ENCODE measurements at places on chromosomes 7 and 10.

GRCh38 chr10:50331486-50331885, 80.2 kb upstream of the ASAH2 start:
- DNase-seq: no peak

DNA sequence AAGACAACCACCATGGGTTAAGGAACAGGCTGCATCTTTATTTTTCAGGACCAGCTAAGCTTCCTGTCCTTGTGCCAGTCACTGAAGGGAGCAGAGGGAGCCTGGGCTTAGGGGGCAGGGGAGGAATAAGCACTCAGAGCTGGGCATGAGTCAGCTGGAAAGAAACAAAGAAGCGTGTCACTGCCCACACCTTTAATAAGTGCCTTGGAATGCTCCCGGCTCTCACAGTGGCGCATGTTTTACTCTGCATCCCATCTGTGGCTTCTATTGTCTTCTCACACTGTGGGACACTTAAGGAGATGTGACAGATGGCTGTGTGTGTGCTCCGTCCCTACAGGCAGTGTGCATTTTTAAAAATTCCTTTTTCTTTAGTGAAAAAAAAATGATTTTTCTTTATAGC, 71.7 kb downstream of the MTURN start:
- DNase-seq: peak; percentile 80

DNA sequence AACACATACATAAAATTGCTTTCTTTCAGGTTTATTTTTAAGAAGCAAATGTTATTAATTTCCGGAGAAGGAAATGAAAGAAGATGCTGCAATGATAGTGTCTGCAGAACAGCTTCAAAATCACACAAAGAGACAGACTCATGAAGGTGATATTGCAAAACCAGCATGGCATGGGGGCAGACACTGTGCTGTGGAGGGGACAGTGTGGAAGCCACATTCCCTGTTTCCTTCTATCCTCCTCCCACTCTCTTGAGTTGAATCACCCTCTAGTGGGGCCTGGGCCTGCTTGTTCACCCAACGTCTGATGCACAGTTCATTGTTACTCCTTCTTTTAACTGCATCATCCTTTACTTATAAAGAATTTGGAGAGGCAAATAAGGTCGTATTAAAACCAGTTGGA, 104.0 kb upstream of the INSIG1 start:
- DNase-seq: no peak

- peak; percentile 2 for DNase-seq
Observed at GRCh38 chr10:77111611-77112550, 525.7 kb downstream of the KCNMA1 start.

DNA sequence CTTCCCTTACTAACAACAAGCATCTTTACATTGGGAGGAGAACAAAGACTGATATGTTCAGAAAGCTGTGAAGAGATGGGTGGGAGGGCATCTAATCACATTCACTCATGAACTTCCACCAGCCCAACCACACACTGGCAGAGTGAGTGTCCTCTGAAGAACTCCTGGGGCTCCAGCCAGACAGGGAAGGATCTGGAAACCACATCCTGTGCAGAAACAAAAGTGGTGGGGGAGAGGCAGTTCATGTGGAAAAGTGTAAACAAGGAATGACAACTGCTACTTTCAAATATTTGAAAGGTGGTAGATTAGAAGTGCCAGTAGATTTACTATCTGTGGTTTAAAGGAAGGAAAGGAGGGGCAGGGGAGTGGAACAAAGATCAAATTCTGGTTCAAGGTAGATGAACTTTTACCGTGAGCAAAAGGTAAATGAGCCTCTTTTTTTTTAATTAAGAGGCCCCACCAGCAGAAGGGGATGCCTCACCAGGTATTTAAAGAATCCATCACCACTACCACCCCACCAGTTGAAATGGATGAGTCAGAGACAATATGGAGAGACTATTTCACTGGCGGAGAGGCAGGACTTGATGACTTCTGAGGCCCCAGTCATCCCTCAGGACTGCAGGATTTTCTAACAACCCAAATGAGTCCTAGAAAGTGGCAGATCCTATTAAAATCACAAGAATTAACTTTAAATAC, 34.5 kb downstream of the GOT1 start:
- DNase-seq: peak; percentile 25

- DNase-seq: no peak
Observed at GRCh38 chr10:43846187-43846680, 197.6 kb upstream of the ZNF32 start.

GRCh38 chr7:107190090-107190489, 21.3 kb downstream of the HBP1 start:
- no peak for DNase-seq

DNA sequence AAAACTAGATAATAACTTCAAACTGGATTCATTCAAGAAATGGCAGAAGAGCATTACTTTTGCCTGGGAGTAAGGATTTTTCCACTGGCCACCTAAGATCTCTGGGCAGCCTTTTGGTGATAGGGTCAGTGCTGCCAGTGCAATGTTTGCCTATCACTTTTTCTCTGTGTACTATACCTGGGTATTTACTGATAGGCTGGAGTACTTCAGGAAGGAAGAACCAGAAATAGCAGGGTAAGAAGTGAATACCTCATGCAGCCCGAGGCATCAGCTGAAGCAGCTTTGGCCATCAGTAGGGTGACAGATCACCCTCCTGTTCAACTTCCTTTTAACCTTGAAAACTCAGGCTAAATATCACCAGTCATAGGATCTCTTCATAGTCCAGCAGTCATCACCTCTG, 5.5 kb upstream of the PAPSS2 start:
- DNase-seq: no peak

GRCh38 chr10:130807721-130808120, 503.8 kb downstream of the TCERG1L start:
- DNase-seq: no peak

GRCh38 chr10:122498521-122498920, 37.2 kb downstream of the HTRA1 start:
- no peak for DNase-seq

DNA sequence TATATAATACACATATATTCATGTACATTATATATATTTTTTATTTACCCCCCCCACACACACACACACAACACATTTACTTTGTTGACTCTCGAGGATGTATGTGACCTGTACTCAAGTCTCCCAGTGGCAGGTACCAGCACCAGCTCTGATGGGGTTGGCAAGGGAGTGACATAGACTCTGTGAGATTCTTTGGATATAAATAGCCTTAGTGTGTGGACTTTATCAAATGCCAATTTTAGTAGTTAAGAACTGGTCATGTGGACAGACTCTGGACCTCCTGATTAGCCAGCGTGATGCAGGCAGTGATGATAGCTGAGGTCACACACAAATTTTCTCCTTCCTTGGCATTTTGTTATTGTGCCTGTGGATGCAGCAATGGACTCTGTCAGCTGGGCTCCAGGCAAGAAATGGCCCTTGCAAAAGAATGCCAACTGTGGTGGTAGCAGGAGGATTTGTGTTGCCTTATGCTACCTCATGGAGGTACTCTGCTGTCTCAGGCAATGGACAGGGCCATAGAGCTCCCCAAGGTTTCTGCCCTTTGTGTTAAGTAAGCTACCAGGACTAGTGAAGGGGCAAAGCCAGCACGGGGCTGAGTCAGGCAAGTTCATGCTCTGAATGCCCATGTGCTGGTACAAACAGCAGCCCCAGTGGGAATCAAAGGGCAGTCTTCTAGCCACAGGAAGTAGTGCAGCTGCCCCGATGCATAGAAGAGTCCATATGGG, 224.6 kb upstream of the ZWINT start:
- DNase-seq: no peak

- DNase-seq: no peak
Observed at GRCh38 chr10:13201132-13201531, 33.0 kb downstream of the UCMA start.

DNA sequence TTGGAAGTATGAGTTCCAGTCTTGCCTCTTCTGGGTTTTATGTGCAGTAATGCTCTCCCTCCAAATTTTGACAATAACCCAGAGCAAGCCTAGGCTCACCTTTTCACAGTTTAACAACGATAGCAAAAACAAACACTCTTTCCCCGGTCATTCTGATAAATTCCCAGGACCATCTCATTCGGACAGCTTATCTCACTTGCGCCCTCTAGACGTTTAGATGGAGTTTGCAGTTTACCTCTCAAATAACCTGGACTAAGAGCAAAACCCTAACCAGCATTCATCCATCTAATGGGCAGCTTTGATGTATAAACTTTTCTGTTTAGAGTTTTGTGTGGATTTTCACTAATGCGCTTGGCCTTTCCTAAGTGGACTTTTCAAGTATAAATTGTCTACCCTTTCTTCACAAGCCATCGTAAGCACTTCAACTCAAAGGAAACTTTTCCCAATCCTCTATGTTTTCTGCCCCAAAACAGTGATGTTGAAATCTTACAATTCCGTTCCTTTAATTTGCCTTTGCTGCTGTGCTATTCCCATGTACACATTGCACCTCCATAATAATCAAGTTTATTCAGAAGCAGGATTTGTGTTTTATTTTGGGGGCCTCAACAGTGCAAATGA, 114.9 kb downstream of the HDAC9 start:
- no peak for DNase-seq

- no peak for DNase-seq
Observed at GRCh38 chr10:97788552-97789442, 17.0 kb upstream of the SFRP5 start.

DNA sequence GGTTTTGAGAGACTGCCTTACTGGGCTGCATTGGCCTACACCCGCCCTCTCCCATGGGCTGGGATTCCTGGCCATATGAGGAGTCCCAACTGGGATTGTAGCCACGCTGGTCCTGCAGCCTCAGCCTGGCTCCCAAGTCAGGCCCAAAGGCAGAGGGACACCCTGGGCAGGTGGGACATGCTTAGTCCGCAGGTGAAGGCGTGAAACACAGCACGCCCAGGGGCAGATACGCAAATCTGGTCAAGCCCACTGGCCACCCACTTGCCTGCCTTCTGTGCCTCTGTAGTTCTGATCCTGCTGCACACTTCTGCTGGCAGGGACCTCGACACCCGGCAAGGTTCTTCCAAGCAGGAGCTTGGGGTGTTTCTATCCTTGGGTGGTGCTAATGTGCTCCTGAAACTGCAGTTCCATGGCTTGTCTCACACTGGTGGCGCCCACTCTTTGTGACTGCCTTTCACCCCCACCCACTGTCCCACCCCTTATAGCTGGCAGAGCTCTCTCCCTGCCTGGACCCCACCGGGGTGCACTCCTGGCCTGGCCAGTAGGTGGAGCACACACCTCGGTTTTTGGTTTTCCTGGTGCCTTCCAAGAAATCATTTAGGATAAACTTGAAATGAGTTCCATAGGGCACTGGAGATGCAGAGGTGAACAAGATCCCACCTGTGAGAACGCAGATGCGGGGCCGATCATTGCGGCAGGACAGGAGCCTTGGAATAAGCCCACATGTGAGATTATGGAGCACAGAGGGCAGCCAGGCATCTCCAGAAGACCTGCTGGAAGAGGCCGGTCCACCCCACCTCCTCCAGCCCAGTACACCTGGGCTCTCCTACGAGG, 47.9 kb downstream of the MKI67 start:
- DNase-seq: no peak

GRCh38 chr7:137985897-137986251, 16.0 kb downstream of the CREB3L2 start:
- no peak for DNase-seq

DNA sequence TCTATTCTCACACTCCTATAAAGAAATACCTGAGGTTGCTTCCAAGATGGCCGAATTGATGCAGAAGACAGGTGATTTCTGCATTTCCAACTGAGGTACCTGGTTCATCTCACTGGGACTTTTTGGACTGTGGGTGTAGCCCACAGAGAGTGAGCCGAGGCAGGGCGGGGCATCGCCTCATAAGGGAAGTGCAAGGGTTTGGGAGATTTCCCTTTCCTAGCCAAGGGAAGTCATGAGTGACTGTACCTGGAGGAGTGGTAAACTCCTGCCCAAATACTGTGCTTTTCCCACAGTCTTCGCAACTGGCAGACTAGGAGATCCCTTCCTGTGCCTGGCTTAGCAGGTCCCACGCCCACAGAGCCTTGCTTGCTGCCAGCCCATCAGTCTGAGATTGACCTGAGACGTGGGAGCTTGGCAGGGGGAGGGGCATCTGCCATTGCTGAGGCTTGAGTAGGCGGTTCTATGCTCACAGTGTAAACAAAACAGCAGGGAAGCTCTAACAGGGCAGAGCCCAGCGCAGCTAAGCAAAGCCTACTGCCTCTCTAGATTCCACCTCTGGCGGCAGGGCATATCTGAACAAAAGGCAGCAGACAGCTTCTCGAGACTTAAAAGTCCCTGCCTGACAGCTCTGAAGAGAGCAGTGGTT, 152.2 kb downstream of the ARL4A start:
- DNase-seq: no peak

DNA sequence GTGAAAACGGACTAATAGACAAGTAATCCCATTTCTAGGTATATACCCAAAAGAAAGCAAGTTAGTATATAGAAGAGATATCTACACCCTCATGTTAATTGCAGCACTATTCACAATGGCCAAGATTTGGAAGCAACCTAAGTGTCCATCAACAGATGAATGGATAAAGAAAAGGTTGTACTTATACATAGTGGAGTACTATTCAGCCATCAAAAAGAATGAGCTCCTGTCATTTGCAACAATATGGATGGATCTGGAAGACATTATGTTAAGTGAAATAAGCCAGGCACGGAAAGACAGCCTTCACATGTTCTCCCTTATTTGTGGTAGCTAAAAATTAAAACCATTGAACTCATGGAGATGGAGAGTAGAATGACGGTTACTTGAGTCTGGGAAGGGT, 88.2 kb downstream of the TES start:
- DNase-seq: no peak

GRCh38 chr7:16484453-16485158, 19.1 kb upstream of the SOSTDC1 start:
- no peak for DNase-seq

DNA sequence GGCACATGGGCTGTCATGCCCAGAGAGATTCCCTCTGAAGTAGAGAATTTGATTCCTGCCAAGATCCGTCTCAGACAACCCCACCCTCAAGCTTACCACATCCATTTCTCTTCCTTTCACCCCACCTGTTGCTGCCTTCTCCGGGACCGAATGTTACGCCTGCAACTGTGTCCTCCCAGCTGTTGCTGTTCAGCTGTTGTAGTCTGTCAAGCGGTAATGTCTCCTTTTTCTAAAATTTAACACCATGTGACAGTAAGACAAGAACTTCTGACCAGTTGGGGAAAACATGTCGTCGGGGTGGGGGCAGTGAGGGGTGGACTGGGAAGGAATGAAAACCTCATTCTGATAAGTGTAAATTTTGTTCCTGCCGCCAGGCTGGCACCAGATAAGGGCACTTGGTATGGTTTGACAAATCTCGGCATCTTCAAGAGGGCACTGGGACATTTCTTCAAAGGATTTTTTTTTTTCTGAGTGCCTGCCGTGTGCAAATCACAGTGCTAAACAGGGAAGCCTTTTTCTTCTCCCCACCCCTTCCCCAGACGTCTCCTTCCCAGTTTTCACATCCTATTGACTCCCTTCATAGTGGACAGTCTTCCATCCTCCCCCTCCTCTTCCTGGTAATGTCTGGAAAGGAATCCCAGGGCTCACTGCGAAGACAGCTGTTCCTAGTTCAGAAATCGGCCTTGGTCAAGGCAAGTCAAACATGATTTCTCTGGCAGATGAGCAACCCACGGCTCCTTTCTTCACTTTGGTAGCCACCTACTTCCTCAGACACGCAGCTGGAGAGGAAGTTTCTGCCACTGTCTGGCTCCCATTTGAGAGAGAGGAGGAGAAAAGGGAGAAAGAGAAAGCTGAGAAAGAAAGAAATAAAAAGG, 5.0 kb upstream of the CELF2 start:
- no peak for DNase-seq

- DNase-seq: no peak
Observed at GRCh38 chr7:85714043-85714578, 527.3 kb upstream of the SEMA3D start.

Data from C1 segment of cervical spinal cord (tissue), 14 donors.